Activated T-helper 2 cell treated with anti-CD3 and anti-CD28 coated beads, Interferon-gamma antibody, Interleukin-2, Interleukin-4, amounts not matched to agents 10 μg/mL and 5 μg/mL and 100 μg/mL, durations not matched to agents 14 hours and 24 hours and 36 hours (primary cell): ENCODE measurements at places on chromosomes 4 and X. TPM values are rescaled to one million over a fixed set of nuclear protein-coding genes. Genes with fewer than 3 reads are reported as not detected.

The FAM53A gene
- total RNA-seq = 2.7 and 3.3 TPM in 2 replicates

The DRD5 gene
- not detected in 2 replicates for total RNA-seq

The IL1RAPL1 gene
- total RNA-seq = not detected in 2 replicates

The CXCL6 gene
- not detected in 2 replicates for total RNA-seq

The BEX1 gene
- total RNA-seq = not detected in 2 replicates

The PPP1R3F gene
- total RNA-seq = 7.9 and 10.1 TPM in 2 replicates

The PRDM5 gene
- 0.18 TPM in 1 of 2 replicates, not detected in the other for total RNA-seq

The STATH gene
- not detected in 2 replicates for total RNA-seq

The DKK2 gene
- total RNA-seq = not detected in 2 replicates

The ABHD18 gene
- total RNA-seq = 21.0 and 23.9 TPM in 2 replicates

The GPR50 gene
- total RNA-seq = not detected in 2 replicates

The CD40LG gene
- 123 and 127 TPM in 2 replicates for total RNA-seq

The REELD1 gene
- total RNA-seq = not detected in 2 replicates

The PPEF2 gene
- 0.11 TPM in 1 of 2 replicates, not detected in the other for total RNA-seq

The CYBB gene
- total RNA-seq = 0.09 TPM in 2 replicates

The ERCC6L gene
- total RNA-seq = 9.1 and 9.6 TPM in 2 replicates

The CPLX1 gene
- 0.64 and 0.74 TPM in 2 replicates for total RNA-seq

The TREX2 gene
- 0.94 and 1.1 TPM in 2 replicates for total RNA-seq

The TACR3 gene
- not detected in 2 replicates for total RNA-seq

The ZFP92 gene
- 1.8 and 2.1 TPM in 2 replicates for total RNA-seq

The TLR10 gene
- total RNA-seq = not detected in 2 replicates

The LGI2 gene
- not detected in 2 replicates for total RNA-seq

The KIT gene
- total RNA-seq = 0.28 and 0.55 TPM in 2 replicates

The CC2D2A gene
- total RNA-seq = not detected in 2 replicates

The FMR1NB gene
- total RNA-seq = not detected in 2 replicates

The C1QTNF7 gene
- total RNA-seq = 0.11 TPM in 1 of 2 replicates, not detected in the other

The GABRE gene
- not detected in 2 replicates for total RNA-seq

The POU4F2 gene
- not detected in 2 replicates for total RNA-seq

The SLC10A3 gene
- total RNA-seq = 17.5 and 18.3 TPM in 2 replicates

The SSX4 gene
- not detected in 2 replicates for total RNA-seq

The NUDT11 gene
- total RNA-seq = 5.8 and 6.1 TPM in 2 replicates

The STBD1 gene
- 0.09 TPM in 2 replicates for total RNA-seq

The GC gene
- not detected in 2 replicates for total RNA-seq

The RAB39B gene
- total RNA-seq = 8.3 and 9.4 TPM in 2 replicates

The GAGE13 gene
- total RNA-seq = not detected in 2 replicates

The SHROOM4 gene
- not detected in 2 replicates for total RNA-seq

The DDX60 gene
- 5.3 and 5.6 TPM in 2 replicates for total RNA-seq

The KLB gene
- total RNA-seq = not detected in 2 replicates

The PRKG2 gene
- total RNA-seq = 0.28 and 0.43 TPM in 2 replicates

The SSX3 gene
- not detected in 2 replicates for total RNA-seq

The IBSP gene
- total RNA-seq = not detected in 2 replicates

The ARHGAP10 gene
- total RNA-seq = 18.5 TPM in 2 replicates

The NDST4 gene
- not detected in 2 replicates for total RNA-seq

The UGT2B15 gene
- total RNA-seq = not detected in 2 replicates

The EIF2S3 gene
- total RNA-seq = 188 and 189 TPM in 2 replicates

The EBP gene
- total RNA-seq = 209 and 212 TPM in 2 replicates

The TCEAL2 gene
- not detected in 2 replicates for total RNA-seq

The TET2 gene
- total RNA-seq = 31.1 and 31.2 TPM in 2 replicates

The EDA gene
- total RNA-seq = 0.57 TPM in 2 replicates

The USP17L12 gene
- not detected in 2 replicates for total RNA-seq
